ENCODE measurements at places on chromosomes 1 and 21. TPM values are rescaled to one million over a fixed set of nuclear protein-coding genes. Genes with fewer than 3 reads are reported as not detected.
A peak's percentile ranks its signal among the peaks of the same experiment; 100 is the strongest.

DNA sequence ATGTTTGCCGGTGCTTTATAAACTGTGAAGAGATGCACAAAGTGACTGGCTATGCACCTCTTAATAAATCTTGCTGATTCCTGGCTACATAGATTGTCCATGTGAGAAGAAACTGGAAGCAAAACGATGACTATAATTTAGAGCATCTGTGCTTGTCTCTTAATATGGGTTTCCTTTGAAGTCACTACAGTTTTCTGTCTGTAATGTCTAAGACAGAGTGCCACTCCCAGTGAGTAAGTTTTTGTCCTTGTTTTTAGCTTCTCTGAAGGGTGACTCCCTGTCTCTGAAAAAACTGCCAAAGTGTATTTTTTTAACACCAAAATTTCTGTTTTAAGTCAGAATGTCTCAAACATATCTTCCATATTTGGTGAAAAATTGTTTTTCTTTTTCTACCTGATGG lies 175.1 kb downstream of the FASLG start:
- DNase-seq, result no peak

GRCh38 chr1:39566441-39567137 lies 10.0 kb downstream of the PABPC4 start:
- peak; percentile 93 for DNase-seq

CDK18 gene
- total RNA-seq, result 97.8 TPM

DNA sequence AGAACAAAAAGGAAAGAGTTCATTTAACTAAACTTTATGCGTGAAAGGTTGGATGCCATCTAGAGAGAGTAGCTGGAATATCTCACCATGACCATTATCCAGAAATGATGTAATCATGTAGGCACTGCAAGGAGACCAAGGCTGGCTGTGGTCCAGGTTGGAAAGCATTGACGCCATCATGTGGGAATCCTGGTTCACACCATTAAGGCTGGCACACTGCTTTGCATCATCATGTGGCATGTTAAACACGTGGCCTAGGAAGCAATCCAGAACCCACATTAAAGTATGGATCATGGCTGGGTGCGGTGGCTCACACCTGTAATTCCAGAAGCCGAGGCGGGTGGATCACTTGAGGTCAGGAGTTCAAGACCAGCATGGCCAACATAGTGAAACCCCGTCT lies 4.3 kb downstream of the ADAMTS1 start:
- DNase-seq, result no peak

TPTE gene
- total RNA-seq, result not detected

MPZ gene
- total RNA-seq, result not detected

DNA sequence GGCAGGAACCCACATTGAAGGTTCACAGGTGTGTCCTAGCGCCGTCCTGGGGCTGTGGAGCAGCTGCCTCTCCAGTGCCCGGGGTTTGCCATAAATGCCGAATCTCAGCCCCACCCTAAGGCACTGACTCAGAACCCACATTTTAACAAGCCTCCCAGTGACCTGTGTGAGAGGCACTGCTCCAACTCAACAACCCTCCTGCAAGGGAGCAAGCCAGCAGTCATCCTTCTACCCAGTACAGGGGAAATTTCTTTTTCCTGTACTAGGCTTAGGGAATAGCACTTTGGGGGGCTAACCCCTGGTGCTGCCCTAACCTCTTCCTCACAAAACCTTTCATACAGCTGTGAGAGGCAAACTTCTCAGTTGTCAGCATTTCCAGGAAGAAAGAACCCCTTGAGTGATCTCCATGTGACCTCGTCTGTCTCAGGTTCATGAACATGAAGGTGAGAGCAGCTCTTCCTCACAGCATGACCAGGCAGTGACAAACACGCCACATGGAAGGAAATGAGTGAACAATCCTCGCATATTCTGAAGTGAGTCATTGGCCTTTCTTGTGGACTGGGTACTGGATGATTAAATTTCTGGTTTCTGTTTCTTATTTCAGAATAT lies 11.4 kb upstream of the BCAR3 start:
- no peak for DNase-seq

ST6GALNAC3 gene
- total RNA-seq, result under 0.01 TPM

DNALI1 gene
- total RNA-seq, result 2.9 TPM

- no peak for DNase-seq
Observed at GRCh38 chr1:207813512-207813881, 61.6 kb downstream of the CD46 start.

- no peak for DNase-seq
Observed at GRCh38 chr1:2554621-2555387, 1.4 kb upstream of the TNFRSF14 start.

DNA sequence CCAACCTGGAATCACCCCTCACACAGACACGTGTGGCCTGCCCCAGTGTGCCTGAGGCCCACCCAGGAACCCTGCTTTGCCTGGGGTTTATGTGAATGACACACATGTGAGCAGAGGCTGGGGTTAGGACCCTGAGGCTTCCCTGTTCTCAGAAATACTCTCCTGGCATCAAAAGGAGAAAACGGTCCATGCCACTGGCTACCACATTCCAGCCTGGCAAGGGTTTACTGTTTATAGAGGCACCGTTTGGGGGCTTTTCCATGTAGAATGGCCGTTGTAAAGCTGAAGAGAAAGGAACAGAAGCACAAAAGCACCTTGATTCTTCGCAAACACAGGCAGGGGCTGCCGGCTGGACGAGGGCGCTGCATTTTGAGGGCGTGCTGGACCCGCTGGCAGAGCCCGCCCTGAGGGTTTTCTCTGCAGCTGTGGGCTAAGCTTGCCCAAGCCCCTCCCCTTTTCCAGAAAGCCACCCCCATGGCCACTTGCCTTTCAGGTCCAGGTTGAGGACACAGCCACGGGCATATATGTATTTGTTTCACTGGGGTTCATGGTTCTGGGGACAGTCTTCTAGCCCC lies 13.0 kb downstream of the TFF3 start:
- no peak for DNase-seq

- DNase-seq, result no peak
Observed at GRCh38 chr21:42858185-42858847, 21.0 kb downstream of the WDR4 start.

- no peak for DNase-seq
Observed at GRCh38 chr21:42117967-42118780, 47.1 kb downstream of the UMODL1 start.

DNA sequence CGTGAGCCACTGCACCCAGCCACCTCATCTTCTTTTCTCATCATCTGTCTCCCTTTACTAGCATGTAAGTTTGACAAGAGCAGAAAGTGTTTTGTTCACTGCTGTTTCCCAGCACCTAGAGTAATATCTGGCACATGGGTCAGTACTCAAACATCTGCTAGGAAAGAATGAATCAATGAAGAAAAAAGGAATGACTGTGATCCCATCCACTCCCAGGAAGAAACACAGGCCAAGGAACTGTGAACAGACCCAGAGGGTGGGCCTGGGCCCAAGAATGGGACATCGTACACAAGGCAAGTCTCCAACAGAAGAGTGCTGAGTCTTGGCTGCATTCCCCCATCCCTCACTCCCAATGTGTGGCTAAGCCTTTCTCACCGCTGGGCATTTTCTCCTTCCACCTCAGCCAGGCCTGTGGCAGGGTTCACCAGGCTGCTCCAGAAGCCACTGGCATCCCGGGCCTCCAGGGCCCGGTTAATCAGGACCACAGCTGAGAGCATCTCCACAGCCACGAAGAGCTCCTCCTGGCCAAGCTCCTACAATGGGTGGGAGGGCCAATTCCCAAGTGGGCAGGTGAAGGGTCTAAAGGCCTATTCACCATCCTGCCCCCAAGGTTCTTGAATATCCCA lies 18.4 kb downstream of the IQGAP3 start:
- no peak for DNase-seq

- DNase-seq, result no peak
Observed at GRCh38 chr1:223012938-223013337, 130.1 kb downstream of the TLR5 start.

GRCh38 chr1:57503337-57503736 lies 79.5 kb upstream of the DAB1 start:
- no peak for DNase-seq

- DNase-seq, result no peak
Observed at GRCh38 chr1:14940285-14940870, 213.2 kb upstream of the TMEM51 start.

DNA sequence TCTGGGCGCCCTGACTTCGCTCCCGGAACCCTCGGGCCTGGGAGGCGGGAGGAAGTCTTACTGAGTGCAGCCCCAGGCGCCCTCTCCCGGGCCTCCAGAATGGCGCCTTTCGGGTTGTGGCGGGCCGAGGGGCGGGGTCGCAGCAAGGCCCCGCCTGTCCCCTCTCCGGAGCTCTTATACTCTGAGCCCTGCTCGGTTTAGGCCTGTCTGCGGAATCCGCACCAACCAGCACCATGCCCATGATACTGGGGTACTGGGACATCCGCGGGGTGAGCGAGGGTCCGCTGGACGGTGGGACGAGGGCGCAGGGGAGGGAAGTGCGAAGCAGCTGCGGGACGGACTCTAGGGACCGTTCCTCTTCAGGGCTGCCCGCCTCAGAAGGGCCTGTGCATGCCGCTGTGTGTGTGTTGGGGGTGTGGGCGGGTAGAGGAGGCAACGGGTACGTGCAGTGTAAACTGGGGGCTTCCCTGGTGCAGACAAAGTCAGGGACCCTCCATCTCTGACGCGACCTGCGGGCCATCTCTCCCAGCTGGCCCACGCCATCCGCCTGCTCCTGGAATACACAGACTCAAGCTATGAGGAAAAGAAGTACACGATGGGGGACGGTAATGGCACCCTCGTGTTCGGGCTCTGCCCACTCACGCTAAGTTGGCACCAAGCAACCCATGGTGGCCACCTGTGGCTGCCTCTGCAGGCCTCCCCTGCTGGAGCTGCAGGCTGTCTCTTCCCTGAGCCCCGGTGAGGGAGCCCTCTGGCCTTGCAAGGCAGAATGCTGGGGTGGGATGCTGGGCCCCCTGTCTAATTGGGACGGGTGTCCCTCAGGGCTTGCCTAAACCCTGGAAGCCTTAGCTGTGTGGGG lies at the start of gene GSTM1:
Gene GSTM1, plus strand, starts transcription at position 177 of the 859 bp plus-strand sequence. Its CDS starts 57 bp downstream, at position 234.
- peak; percentile 92 for DNase-seq

DNA sequence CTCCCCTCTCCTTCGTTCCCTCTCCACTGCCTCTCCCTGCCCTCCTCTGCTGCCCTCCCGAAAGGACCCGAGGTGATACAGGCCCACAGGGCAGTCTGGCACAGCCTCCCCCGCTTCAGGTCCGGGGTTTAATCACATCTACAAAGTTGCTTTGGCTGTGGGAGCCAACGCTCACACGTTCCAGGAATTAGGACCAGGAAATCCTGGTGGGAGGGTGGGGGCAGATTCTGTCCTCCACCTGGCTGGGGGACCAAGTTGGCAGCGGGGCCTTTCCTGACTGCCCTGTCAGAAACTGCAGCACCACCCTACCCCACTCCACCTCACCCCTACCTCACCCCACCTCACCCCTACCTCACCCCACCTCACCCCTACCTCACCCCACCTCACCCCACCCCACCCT lies 95.1 kb downstream of the WDR4 start:
- peak; percentile 40 for DNase-seq

MPL gene
- total RNA-seq, result not detected

GRCh38 chr1:113396585-113396984 lies 6.3 kb downstream of the MAGI3 start:
- peak; percentile 48 for DNase-seq

- DNase-seq, result no peak
Observed at GRCh38 chr1:204984499-204984898, 58.5 kb upstream of the CNTN2 start.

- DNase-seq, result peak; percentile 85
Observed at GRCh38 chr1:25810341-25811299, 9.1 kb upstream of the MTFR1L start.

DNA sequence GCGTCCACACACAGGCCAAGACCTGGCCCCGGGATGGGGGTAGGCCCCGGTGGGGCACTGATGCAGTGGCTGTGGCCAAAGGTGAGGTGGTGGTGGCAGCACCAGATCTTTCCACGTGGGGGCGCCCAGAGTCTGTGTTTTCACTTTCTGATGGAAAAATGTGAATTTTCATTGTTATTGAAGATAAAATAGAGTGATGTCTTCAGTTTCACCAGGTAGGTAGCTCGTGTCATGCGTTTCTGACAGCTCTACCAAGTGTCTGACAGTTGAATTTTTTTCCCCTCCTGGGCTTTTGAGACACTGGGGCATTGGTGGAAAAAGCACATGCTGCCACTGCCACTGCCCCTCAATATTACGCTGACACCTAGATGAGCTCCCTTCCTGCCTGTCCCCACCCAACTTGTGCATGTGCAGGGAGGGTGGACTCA lies 40.0 kb upstream of the MAGOH start:
- DNase-seq, result peak; percentile 67

- no peak for DNase-seq
Observed at GRCh38 chr1:41668967-41669366, 184.5 kb upstream of the EDN2 start.

ACOT11 gene
- 49.0 TPM for total RNA-seq

DNA sequence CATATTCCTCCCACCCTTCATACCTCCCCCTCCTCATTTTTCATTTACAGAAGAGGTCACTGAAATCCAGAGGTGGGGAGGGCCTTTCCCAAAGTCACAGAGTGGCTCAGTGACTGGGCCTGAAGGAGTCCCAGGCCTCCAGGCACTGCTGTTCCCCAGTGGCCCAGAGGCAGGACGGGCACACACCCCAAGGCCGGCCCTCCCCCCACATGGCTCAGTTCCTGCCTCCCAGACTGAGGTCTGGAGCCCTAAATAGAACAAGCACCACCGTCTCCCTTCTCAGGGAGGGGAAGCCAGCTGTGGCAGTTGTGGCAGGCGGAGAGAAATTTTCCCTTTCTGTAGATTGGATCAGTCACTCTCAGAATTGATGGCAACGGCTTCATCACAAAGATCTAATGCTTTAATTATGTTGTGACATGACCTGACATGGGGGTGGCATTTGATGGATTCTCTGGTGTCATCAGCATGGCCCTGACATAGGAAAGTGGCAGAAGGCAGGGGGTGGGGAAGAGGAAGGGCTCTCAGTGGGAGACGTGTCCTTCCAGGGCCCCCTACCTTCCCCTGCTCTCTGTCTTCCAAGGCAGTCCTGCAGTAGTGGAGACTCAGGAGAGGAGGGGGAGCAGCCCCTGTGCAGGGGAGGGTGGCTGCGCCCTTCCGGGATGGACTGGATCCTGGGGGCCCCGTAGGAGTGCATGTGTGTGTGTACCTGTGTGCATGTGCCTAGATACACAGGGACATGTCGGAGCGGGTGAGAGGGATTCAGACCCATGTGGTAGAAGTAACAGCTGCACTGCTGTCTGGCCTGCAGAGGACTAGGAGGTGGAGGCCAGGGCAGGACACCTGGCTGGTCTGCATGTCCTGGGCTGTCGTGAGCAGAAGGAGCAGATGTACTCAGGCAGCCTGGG lies 41.2 kb upstream of the FOXO6 start:
- DNase-seq, result no peak

GRCh38 chr21:17428484-17428869 lies 84.4 kb upstream of the CXADR start:
- no peak for DNase-seq

DNA sequence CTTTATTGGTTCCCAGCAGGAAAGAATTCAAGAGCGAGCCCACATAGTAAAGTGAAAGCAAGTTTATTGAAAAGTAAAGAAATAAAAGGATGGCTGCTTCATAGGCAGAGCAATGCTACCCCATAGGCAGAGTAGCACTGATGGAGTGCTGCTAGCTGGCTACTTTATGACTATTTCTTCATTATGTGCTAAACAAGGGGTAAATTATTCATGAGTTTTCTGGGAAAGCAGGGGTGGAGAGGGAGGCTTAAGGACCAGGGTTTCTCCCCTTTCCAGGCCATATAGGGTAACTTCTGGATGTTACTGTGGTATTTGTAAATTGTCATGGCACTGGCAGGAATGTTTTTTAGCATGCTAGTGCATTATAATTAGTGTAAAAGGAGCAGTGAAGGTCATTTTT lies 1271.4 kb downstream of the KCNT2 start:
- no peak for DNase-seq

GRCh38 chr1:224733027-224733911 lies 117.2 kb downstream of the CNIH3 start:
- DNase-seq, result peak; percentile 31

SH3D21 gene
- not detected for total RNA-seq
